ENCODE measurements at places on chromosomes 6 and 20.
A peak's percentile ranks its signal among the peaks of the same experiment; 100 is the strongest.

DNA sequence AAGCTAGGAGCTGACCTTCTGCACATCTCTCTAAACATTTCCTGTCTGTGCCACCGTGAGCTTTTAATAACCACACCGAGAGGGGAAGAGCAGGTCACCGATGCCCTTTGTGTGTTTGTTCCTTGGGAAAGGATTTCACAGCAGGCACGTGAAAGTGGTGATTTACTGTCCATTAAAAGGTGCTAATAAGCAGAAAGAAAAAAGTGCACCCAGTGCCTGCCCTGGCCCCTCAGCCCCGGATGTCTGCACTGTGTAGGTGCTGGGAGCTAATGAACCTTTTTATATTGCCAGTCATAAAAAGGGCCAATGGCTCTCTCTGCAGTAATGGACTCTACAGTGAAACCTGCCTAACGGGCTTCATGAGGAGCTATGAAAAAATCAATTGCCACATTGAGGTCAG is 312.6 kb downstream of the C6orf118 start:
- DNase-seq, result no peak

GRCh38 chr20:44428174-44429016 is 47.3 kb upstream of the TTPAL start:
- no peak for DNase-seq

DNA sequence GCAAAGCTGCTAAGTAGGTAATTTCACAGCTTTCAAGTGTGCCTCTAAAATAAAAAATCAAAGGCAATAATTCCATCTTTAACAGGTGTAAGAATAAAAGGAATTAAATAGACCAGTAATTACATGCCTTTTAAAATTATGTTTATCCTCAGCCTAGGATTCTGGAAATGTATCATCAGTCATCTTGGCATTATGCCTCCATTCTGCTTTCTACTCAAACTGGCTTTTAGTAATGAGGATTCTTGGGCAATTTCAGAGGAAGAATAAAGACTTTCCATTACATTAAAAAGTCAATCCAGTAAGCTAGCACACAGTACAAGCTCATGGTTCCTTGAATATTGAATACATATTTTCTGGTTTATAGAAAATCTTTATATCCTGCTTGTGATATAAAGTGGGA is 44.7 kb downstream of the GSTA2 start:
- DNase-seq, result no peak

DNA sequence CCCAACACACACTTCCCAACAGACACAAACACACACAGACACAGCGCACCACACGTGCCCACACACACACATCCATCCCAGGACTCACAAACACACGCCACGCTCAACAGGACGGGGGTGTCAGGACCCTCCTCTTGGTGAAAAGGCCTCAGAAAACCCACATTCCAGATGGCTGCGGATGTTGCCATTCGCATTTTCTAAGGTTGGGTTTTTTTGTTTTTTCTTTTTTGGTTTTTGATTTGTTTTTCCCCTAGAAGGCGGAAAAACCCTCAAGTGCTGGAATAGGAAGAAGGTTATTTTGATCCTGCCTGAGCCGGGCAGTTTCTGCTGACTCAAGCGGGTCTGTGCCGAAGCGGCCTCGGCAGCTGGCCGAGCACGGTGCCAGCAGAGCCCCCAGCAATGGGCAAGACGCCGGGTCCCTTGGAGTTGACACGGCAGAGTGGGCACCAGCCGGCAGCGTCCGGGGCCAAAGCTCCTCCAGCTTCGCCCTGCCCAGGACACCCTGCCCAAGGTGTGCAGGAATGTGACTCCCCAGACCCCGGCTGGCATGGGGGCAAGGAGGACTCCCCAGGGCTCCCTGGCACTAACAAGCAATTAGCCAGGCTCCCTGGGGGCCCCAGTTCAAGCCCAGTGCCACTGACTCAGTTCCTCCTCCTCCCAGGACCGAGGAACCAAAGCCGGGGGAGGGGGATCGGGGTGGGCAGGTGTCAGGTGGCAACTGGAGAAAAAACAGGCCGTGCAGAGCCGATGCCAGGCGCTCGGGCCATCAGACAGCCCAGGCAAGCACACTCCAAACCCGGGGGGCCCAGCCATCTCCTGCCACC is 40.9 kb upstream of the ZBP1 start:
- DNase-seq, result no peak

DNA sequence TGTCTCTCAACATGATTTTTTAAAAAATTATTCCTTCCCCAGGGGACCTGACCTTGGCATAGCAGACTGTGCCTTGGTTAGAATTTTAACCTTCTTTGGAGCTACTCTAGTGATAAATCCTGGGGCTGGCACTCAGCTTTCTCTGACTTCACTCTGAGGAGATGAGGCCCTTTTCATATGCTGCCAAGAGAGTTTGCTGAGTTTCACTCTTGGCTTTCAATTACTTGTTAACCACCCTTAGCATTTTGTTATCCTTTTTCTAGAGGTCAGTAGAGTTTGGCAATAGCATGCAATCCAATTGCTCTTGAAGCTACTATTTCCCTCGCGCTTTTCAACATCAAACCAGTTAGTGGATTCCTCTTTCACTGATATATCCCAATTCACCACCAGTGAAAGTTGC is 920.3 kb downstream of the EYS start:
- no peak for DNase-seq

- no peak for DNase-seq
These were observed 49.8 kb downstream of the IRF4 start for GRCh38 chr6:441126-441920.

GRCh38 chr6:128519132-128519930 is 1.1 kb downstream of the PTPRK start:
- DNase-seq, result peak; percentile 31

GRCh38 chr6:130744576-130745366 is 82.4 kb upstream of the SMLR1 start:
- no peak for DNase-seq

DNA sequence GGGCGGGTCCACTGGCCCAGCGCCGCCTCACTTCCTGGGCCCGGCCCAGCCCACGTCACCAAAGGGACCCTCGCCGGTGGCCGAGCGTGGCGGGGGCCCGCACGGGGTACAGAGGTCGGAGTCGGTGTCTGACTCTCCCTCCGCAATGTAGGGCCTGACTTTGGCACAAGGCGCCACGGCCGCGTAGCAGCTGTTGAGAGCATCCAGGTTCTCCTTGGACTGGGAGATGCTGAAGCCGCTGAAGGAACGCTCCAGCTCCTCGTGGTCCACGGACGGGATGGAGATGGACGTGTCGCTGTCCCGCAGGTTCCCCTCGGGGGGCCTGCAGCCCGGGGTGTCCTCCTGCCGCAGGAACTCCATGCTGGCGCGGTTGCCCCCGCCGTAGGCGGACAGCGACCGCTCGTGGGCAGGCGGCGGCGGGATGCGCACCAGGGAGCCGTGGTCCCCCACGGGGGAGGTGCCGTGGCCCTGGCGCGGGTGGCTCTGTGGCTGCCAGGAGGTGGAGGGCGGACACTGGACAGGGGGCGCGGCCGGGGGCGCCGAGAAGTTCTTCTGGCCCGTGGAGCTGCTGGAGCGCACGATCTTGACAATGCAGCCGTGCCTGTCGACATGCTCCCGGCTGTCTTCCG is 45.6 kb upstream of the CHRNA4 start:
- DNase-seq, result no peak

- DNase-seq, result no peak
These were observed 63.2 kb downstream of the SLC24A3 start for GRCh38 chr20:19275630-19276071.

DNA sequence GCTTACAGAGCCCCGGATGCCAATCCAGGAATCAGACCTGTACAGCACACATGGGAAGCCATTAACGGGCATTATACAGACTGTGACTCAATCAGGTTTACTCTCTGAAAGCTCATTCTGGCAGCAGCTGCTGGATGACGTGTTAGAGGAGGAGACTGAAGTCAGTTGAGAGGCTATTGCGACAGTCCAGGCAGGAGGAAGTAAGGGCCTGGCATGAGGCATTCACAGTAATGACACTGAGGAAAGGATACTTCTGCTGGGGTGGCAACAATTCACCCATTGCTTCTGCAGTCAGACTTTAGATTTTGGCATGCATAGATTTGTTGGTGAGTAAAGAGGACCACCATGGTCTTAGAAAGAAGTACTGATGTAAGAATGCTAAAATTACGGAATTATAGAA is 151.0 kb upstream of the HEY2 start:
- no peak for DNase-seq
